ENCODE measurements at places on chromosomes 2 and 18.

DNA sequence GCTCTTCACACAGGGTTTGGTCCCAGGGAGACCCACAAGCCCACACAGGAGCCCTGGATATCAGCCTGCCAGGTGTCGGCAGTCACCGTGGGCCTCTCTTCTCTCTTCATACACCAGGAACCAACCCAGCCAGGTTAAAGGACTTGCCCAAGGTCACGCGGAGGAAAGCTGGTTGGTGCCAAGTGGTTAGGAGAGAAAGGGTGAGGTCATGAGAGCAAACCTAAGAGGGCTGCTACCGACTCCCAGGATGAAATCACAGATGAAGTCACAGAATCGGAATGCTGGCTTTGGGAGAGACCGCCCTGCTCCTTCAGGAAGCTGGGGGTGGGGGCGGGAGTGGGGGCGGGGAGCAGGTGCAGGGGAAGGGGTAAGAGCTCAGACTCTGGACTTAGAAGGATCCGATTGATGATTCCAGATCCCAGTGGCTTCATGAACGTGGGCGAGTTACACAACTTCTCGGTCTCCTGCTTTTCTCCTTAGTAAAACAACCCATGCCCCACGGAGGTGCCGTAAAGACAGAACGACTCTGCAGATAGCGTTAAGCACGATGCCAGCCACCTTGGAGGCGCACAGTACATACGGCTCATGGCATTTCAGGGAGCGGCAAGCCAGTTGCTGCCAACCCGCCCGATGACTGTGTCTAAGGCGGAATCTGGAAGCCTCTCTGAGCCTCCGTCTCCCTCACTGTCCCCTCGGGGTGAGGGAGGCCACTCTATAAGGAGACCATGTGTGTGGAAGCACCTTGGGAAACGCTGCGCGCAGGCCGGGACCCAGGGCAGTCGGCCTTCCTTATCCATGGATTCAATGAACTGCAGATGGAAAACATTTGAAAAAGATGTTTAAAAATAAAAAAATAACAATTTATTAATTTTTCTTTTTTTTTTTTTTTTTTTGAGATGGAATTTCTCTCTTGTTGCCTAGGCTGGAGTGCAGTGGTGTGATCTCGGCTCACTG lies 23.0 kb upstream of the TAF1B start:
- no peak for DNase-seq

GRCh38 chr2:234770031-234770506 lies 181.7 kb upstream of the SH3BP4 start:
- no peak for DNase-seq

DNA sequence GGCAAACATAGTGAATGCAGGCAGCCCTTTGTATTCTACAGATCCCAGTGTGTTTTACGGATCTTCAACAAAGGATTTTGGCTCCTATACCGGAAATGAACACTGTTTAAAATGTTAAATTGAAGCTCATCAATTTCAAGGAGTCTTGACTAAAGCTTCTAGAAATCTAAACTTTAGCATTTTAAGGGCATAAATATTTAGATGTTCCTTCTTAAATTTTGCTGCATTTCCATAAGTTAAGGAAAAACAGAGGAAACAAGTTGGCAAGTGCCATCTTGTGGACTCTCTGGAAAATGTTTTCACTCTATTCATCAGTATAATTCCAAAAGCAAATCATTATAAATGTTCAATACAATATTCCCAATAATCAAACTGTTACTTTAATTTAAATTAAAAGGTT lies 19.6 kb downstream of the CHN1 start:
- DNase-seq: no peak

GRCh38 chr2:127535422-127535901 lies at the start of gene MYO7B:
Gene MYO7B, plus strand, starts transcription at chr2:127535683. Its CDS starts 24,040 bp downstream, at chr2:127559723.
- no peak for DNase-seq

GRCh38 chr2:228268301-228268700 lies 86.8 kb upstream of the SPHKAP start:
- DNase-seq: no peak

DNA sequence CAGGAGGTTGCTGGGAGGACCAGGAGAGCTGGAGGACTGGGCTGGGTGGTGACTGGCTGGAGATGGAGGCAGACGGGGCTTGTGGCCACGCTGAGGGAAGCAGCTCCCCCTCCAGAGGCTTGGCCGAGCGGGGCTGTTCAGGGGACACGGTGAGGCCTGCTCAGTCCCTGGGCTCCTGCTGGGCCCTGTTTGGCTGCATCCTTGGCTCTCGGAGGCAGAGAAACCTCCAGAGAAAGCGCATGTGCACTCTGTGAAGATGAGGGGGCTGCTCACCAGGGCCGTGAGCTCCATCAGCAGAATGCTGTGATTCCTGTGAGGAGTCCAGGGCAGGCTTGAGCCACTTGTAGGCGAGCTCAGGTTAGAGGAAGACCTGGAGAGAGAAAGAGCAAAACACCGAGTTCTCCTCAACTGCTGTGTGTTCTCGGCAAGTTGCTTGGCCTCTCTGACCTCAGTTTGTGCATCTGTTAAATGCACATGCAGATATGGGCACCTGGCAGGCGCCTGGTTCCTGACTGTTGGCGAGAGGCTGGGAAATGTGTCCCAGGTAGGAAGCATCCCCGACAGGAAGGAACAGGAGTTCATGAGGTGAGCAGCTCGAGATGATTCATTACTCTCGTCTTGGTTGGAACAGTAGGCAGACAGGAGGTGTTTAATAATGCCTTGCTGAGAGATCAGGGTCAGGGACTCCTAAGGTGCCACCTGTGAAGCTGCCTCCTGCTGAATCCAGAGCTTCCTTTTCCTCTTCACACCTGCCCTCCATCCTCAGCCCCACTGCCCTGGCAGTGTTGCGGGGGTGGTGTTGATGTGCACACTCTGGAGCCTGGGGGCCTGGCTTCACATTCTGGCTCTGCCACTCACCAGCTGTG lies 941 bp downstream of the ZAP70 start:
- DNase-seq: no peak

GRCh38 chr2:143473216-143473615 lies 344.0 kb downstream of the ARHGAP15 start:
- no peak for DNase-seq

DNA sequence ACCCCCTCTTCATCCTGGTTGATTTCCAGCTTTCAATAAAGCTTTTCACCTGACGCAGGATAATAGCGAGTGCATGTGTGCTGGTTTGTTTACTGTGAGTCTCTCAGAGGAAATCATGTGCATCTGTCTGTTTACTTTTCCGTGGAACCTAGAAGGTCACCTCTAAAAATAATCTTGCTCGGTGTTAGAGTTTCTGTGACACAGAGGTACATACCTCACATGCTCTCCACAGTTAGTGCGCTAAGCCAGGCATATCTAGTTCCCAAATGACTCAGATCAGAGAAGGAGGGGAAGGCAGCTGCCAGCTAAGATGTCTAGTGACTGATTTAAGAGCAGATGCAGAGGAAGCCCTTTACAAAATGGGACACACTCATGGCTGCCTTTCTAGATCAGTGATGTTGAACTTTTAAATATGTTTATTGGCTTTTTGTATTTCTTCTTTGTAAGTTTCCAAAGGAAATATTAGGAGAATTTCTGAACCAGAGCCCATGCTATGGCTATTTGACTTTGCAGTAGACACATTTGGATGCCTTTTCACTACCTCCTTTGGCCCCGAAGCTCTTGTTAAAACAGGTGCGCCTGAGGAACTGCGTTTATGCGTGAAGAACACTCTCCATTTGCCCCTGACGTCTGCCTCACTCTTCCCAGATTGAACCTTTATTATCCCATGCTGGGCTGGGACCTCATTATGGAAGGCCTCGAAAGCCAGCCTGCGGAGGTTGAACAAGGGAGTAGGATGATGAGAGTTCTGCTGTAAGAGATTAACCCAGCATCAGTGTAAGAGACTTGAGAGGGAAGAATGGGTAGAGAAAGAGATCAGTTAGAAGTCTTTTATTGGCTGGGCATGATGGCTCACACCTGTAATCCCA lies 145.6 kb downstream of the FAM161A start:
- DNase-seq: no peak

- no peak for DNase-seq
Observed at GRCh38 chr2:15677141-15677843, 85.6 kb downstream of the DDX1 start.

DNA sequence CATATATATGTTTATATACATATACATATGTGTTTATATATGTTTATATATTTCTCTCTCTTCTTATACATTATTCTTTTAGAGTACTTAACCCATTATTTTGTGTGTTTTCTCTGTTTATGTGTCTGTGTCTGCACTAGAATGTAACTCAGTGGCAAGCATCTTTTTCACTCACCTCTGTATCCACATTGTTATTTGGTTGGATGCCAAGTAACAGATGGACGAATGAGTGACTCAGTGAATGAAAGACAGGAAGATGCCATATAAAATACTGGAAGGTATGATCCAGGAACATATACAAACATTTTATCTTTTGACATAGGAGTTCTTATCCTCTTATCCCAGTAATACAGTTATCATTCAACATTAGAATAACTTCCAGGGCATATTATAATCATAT lies 684.8 kb downstream of the RNF144A start:
- DNase-seq: no peak

DNA sequence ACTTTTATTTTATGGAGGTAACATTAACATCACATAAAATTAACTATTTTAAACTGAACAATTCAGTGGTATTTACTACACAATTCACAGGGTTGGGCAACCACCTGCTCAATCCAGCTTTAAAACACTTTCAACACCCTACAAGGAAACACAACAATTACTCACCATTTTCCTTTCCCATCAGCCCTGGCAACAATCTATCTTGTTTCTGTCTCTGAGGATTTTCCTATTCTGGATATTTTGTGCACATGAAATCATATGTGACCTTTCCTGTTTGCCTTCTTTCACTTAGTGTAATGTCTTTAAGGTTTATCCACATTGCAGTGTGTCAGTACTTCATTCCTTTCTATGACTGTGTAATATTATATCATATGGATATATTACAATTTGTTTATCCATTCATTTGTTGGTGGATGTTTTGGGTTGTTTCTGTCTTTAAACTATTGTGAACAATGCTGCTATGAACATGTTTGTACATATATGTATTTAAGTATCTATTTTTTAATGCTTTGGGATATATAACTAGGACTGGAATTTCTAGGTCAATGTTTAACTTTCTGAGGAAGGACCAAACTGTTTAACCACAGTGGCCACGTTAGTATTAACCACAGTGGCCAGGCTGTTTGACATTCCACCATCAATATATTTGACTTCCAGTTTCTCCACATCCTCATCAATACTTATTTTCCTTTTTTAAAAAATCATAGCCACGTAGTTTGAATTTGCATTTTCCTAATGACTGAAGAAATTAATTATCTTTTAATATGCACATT lies 72.4 kb upstream of the KIF5C start:
- DNase-seq: no peak

- no peak for DNase-seq
Observed at GRCh38 chr2:169069341-169069740, at the start of gene DHRS9. Gene DHRS9, plus strand, starts transcription at chr2:169069563. Its CDS starts 12,019 bp downstream, at chr2:169081582.

DNA sequence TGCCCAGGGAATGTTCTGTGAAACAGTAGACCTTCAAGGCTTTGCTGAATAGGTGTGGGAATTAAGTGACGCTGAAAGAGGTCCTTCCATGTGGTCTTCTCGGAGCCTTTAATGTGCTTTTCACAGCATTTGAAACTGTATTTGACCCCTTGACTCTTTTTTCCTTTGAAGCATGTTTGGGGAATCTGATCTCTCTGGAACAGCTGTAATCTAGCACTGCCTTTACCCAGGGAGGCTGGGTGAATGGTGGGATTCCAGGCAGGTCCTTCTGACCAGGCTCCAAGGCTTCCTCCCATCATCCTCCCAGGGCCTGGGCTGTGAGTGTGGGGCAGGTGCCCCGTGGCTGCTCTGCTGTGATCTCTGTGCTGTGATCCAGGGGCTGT lies 4.2 kb downstream of the ZAP70 start:
- no peak for DNase-seq

- DNase-seq: no peak
Observed at GRCh38 chr2:109214651-109215371, 85.8 kb downstream of the SH3RF3 start.

DNA sequence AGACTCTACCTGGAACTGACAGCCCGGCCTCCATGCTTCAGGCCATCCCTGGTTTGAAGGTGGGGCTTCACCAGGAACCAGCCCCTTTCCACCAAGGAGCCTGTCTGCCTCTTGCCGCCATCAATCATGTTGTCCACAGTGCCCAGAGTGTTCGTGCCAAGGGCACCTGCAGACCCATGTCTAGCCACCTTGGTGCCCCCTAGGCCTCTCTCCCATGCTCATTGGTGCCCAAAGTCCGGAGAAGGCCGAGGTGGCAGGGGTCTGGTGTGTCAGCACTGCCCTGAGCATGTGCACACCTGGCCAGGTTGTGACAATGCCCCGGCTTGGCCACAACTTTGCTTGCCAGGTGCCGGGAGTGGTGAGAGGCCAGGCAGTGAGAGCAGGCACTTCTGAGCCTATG lies 114.8 kb downstream of the COPS8 start:
- no peak for DNase-seq

DNA sequence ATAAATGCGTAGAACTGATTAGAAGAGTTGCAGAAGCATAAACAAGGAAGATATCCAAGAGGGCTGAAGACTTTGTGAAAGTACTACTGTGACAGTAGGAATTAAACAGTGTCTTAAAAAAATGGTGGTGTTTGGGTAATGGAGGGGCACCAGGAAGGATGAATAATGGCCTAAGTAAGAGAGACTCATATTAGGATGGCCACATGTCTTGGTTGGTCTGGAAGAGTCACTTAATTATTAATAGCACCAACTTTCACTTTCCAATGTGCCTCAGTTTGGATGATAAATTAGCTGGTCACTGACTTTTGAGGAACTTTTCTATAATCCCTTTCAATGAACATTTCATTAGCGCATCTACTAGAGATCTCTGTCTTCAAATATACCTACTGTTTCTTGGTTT lies 372.2 kb downstream of the NYAP2 start:
- DNase-seq: no peak

All from AG04449 (cell line).